RCC 7860 (cell line): ENCODE measurements at places on chromosomes 1 and 21.

DNA sequence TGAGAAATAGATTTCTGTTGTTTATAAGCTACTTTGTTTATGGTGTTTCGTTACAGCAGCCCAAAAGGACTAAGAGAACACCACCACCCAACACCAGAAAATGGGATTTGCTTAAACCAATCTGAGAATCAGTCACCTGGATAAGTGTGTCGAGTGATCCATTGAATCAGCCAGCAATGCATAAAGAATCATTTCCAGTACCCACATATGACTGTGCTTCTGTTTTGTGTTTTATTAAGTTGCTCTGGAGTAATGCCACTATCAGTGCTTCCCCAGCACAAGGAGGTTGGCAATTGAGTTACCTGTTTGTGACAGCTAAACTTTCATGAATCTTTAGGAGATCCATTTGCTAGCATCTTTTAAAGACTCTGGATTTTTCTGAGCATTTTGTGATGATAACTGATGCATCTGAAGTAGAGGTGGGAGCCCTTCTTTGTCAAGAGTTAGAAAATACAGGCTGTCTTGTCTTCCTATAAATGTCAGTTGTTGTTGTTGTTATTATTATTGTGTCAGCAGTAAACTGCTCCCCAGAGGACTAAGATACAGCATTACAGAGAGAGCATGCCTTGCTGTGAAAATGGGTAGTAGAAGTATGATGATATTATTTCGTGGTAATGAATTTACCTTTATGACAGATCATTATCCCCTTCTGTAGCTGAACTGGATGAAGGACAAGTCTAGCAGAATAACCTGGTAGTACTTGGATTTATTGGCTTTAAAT is 225.2 kb downstream of the NFIA start:
- DNase-seq = no peak

- DNase-seq = no peak
These were observed 589.7 kb downstream of the LMO4 start for GRCh38 chr1:87918398-87918797.

GRCh38 chr1:178575611-178576361 is 62.9 kb downstream of the TEX35 start:
- DNase-seq = no peak

DNA sequence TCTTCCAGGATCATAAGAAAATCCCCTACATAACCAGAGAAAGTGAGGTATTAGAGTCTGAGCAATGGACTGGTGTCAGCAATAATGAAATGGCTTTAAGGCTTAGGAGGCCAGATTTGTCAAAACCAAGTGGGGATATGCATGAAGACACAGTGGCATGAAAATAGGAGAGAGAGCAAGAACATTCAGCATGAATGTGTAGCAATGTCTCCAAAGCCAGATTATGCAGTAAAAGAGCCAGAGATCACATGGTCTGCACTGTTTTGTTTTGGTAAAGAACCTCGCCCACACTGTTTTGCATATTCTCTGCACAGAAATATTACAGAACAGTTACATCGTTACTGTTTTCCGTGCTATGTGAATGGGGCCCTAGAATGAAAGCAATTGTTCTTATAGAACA is 589.4 kb downstream of the PLPP3 start:
- no peak for DNase-seq

DNA sequence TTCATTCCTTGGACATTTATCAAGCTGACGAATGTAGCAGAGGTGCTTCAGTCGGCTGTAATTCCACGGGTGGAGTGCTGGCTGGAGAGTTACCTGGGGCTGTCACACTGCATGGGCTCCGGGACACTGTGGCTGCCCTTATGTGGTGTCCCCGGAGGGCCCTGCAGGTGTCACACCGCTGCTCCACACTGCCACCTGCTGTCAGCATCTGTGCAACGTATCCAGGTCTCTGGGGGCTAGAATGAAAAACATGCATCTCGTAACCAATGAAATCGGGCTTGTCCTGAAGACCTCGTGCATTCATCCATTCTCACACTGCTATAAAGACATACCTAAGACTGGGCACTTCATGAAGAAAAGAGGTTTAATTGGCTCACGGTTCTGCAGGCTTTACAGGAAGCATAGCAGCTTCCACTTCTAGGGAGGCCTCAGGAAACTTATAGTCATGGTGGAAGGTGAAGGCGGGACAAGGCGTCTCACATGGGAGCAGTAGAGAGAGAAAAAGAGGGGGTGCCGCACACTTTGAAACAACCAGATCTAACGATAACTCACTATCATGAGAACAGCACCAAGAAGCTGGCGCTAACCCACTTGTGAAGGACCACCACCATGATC is 46.7 kb upstream of the PCBP3 start:
- DNase-seq = peak; percentile 48

DNA sequence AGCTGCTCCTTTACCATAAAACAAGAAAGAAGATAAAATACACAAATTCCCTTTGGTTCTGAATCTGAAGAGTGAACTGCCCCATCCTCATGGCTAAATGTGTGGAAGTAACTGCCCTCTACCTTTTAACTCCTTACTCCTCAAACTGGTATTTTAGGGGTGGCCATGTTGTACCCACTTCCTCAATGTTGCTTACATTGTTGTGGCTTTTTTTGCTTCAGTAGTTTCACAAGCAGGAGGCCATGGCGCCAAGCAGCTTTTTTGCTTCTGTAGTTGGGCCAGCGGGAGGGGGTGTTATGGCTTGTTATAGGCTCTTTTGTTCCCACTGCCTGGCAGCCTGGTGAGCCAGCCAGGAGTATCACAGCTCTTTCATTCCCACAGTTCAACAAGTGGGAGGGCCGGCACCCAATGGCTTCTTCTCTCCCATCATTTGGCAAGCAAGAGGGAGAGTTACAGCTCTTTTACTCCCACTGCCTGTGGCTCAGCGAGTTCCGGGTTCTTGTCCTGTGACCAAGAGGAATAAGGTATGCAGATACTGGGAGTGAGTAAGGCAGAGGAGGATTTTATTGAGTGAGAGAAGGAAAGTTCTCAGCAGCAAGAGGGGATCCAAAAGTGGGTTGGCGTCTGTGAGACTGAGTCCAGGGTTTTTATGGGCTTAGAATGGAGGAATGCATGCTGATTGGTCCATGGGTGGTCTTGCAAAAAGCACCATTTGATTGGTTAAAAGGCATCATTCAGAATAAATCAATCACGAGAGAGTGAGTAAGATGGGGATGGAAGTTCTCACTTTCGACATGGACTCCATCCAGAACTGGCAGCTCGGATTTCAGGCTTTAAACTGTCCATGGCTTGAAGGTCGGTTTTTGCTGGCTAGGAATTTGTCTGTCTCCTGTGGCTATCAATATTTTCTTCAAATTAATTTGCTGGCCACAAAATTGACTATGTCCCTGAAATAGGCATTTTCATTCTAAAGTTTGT is 429.6 kb downstream of the HLX start:
- no peak for DNase-seq

- DNase-seq = no peak
These were observed 70.1 kb upstream of the GORAB start for GRCh38 chr1:170461762-170462384.

GRCh38 chr1:117567976-117568375 is 37.9 kb upstream of the TENT5C start:
- DNase-seq = no peak

- no peak for DNase-seq
These were observed 90.2 kb downstream of the ESRRG start for GRCh38 chr1:216632980-216633379.

DNA sequence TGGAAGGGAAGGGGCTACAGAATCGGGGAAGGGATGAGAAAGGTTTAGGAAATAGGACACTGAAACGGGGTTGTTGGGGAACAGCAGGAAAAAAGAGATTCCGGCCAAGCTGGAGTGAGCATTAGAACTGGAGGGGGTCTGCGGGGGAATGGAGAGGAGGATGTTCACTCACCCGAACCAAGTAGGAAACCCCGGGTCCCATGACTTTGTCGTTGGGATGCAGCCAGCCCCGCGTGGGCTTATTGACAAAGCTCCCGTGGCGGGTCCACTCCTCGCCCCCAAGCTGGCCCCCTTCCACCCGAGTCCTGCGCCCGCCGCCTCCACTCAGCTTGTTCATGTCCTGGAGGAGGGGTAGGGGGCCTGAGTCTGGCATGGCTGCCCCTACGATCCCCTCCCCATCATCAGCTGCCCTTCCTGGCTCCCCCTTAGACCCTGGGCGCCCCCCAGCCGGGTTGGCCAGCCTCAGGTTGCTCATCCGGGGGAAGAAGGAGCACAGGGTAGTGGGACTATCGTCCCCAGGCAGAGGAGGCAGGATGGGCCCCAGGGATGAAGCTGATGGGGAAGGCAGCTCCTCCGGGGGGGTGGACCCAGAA is 591 bp downstream of the SHC1 start:
- no peak for DNase-seq

DNA sequence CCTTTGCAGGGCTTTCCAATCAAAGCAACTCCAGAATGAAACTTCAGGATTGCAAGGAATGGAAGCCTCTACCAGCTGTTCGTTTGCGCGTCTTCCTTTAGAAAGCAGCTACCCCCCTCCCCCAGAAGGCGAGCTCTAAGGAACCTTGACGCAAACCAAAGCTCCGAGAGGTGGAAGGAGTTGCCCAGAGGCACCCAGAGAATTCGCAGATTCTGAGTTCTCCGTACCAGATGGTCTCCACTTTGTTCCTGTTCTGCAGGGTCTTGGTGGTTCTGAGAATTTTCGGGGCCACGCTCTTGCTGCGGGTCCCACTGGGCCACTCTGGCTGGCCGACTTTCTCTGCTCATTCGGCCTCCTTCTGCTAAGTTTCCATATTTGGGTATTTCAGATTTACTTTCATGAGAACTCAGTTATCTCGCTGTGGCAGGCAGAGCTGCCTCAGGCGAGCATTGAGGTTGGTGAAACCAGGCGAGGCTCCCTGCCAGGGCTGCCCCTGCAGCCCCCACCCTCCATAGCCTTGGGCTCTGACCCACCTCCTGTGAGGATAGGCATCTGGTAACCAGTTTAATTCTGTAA is 801 bp downstream of the TRAF5 start:
- DNase-seq = no peak

DNA sequence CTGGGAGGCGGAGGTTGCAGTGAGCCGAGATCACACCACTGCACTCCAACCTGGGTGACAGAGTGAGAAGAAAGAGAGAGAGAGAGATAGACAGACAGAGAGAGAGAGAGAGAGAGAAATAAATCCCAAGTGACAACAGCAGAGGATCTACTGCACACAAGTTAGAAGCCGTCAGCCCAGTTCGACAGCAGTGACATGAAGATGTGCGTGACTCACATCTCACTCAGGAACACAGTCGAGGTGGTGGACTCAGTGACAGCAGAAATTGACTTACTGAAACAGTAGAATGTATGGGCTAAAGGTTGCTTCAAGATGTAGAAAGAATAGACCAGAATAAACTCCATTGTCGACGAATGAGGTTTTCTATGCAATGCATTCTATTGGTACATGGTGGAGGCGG is 77.0 kb upstream of the KRTAP19-8 start:
- DNase-seq = no peak

GRCh38 chr1:152967201-152967600 is 3.2 kb upstream of the SPRR4 start:
- no peak for DNase-seq

DNA sequence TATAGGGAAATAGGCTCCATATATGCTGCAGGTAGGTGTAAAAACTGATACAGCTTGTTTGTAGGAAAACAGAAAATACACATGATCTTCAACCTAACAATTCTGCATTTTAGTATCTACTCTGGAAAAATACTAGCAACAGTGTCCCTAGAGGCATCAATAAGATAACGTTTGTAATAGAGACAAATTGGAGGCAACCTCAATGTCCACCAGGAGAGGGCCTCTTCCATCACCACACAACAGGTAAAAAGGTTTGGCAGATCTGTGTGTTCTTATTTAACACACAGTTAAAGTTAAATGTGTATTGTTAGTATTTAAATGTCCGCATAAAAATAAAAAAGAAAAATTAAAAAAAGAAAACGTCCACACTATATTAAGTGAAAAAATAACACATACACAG is 5.4 kb downstream of the EIF2D start:
- peak; percentile 32 for DNase-seq

DNA sequence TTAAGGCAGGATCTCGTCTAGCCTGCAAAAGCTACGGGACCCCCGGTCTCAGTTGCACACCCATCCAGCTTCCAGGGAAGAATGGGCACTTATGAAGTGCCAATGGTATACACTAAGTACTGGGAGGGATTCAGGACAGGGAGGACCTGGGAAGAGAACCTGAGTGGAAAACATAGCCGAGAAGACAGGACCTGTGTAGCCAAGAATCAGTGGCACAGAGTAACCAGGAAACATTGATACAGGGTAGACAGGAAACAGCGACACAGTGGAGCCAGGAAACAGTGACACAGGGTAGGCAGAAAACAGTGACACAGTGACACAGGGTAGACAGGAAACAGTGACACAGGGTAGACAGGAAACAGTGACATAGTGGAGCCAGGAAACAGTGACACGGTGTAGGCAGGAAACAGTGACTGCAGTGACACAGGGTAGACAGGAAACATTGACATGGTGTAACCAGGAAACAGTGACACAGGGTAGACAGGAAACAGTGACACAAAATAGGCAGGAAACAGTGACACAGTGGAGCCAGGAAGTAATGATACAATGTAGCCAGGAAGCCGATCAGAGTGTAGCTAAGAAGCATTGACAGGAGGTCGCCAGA is 138.0 kb upstream of the ARHGEF16 start:
- DNase-seq = peak; percentile 30

GRCh38 chr1:209443975-209444651 is 139.4 kb upstream of the CAMK1G start:
- DNase-seq = no peak

DNA sequence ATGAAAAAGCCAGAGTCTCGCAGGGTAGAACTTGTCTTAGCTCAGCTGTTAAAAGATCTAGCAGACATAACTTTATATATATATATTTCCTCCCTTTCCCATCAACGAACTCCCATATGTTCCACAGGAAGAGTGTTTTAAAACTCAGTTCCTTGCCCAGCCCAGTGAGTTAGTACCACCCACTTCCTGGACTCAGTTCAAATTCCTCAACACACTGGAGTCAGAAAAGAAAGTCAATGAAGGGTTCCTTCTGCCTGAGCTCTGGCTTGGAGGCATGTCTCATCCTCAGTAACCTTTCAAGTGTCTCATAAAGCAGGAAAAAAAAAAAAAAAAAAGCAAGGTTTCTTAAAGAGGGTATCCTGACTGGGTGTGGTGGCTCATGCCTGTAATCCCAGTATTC is 15.6 kb downstream of the TPM3 start:
- peak; percentile 47 for DNase-seq

GRCh38 chr1:44806025-44806703 is 987 bp downstream of the DYNLT4 start:
- DNase-seq = no peak

DNA sequence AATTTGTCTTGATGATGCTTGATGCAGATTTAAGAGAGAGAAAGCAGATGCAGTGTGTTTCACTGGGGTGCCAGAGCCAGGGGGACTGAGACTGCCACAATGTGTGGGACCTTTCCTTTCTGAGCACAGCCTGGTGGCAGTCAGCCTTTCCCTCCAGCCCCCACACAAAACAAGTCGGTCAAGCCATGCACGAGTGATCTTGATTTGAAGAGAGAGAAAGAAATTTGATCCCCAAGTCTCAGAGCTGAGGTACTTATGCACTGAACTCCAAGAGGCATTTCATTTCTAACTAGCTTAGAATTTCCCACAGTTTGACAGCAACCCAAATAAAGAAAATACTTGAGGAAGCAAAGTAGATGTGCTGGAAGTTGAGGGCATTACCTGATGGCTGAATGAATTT is 193.8 kb downstream of the ST6GALNAC3 start:
- DNase-seq = no peak

- DNase-seq = no peak
These were observed 1301.4 kb downstream of the PLA2G4A start for GRCh38 chr1:188129856-188130838.

- no peak for DNase-seq
These were observed 688 bp upstream of the CHD5 start for GRCh38 chr1:6180707-6181311.

GRCh38 chr1:219909476-219909875 is 18.9 kb downstream of the SLC30A10 start:
- no peak for DNase-seq

GRCh38 chr1:228091084-228091483 is 8.6 kb downstream of the ARF1 start:
- DNase-seq = no peak
